Activated naive CD4-positive, alpha-beta T cell (primary cell): ENCODE measurements at places on chromosomes 4 and X.

GRCh38 chr4:81808011-81808672 is 336.4 kb upstream of the RASGEF1B start:
- DNase-seq = no peak

DNA sequence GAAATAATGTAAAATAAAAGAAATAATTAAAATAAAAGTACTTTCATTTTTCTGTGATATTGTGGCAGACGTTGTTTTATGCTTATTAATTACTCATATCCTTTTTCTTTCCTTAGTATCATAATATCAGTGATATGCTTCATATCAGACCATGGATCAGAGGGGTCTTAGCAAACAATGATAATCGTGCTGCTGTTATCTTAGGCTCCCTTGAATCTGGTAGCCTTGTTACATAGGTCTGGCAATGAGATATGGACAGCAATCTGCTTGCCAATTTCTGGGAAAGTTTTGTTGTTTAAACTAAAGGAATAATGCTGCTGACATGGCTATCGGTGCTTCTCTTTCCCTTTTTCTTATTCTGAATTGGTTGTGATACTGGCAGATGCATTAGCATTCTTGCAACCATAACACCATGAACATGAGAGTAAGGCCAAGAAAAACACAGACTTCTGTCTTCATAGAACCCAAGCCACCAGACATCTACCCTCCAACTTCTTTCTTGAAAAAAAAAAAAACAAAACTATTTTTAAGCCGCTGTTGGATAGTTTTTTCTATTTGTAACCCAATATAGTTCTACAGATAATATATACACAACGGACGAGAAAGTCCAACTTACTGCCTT is 16.4 kb downstream of the EPHA5 start:
- no peak for DNase-seq

- DNase-seq = no peak
These were observed 29.7 kb upstream of the IL9R start for GRCh38 chrX:155967653-155968325.

DNA sequence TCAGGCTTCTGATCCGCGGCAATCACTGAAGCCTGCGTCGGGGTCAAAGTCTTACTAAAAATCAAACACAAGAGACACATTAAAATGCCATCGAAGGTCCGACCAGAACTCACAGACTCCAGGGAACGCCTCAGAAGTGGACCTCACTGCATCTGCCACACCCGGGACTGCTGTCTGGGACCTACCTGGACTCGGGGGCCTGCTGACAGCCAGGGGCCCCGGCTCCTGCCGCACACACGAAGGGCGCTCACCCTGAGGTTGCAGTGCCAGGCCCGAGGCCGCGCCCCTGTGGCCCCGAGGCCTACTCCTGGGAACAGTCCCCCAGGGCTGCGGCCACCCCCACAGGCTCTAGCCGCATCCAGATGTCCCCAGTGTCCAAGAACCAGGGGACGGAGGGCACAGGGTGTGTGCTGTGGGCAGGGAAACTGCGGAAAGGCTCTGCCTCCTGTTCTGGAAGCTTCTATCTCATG is 7.4 kb downstream of the CTBP1 start:
- DNase-seq = no peak

GRCh38 chr4:20203508-20203907 is 48.2 kb upstream of the SLIT2 start:
- no peak for DNase-seq
